ENCODE measurements at places on chromosomes 6 and 20.

- DNase-seq: no peak
Observed at GRCh38 chr20:37282556-37282955, 6.9 kb upstream of the MANBAL start.

DNA sequence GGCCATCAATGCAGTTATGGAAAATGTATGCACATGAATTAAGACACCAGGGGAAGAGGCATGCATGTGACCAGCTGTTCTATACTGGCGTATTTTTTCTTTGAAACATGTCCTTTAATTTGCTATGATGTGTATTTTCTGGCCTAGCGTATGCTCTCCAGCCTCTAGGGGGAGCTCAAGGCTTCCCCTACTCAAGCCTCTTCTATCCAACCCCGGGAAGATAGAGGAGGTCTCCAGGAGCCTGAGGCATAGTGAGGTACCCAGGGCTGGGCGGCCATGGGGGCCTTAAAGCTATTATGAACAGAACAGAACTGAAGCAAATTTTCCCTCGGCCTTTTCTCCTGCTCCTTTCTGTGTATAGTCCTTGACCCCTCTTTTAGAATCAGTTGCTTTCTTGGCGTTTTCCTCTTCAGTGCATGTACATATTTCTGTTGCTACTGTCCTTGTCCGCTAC is 528.9 kb downstream of the MAFB start:
- DNase-seq: no peak

DNA sequence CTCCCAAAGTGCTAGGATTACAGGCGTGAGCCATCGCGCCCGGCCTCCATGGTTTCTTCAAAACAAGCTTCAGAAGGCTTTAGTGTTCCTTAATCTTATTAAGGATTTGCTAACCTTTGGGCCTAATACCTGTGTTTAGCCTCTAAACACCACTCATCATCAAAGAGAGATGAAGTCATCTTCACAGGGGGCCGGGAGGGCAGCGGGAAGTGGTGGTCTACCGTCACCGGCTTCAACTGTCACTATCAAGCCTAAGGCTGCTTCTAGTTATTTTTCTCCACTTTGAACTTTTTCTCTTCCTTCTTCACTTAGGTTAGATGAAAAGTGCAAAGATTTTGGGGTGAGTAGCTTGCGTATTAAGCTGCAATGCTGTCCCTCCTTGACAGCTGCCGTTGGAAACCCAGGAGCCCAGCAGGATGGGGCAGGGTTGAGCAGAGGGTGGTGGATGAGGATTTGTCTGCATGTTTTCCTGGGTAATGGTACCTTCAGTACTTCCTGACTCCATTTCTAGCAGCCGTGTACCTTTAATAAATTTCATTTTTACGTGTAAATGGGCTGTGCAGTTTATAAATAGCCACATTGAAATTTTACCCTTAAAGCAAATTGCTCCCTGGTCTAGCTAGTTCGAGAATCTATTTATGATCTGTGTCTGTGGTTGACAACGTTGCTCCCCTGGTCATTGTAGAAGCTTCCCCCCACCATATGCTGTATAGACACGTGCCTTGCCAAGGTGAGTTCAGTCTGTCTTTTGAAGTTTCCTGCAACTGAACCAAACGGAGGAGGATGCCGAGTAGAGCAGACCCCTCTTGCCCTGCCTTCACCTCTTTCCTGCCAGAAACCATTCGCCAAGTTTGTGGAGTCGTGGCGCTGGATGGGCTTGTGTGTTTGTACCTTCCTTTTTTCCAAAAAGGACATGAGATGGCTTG is 64.8 kb downstream of the SYNJ2 start:
- DNase-seq: no peak

DNA sequence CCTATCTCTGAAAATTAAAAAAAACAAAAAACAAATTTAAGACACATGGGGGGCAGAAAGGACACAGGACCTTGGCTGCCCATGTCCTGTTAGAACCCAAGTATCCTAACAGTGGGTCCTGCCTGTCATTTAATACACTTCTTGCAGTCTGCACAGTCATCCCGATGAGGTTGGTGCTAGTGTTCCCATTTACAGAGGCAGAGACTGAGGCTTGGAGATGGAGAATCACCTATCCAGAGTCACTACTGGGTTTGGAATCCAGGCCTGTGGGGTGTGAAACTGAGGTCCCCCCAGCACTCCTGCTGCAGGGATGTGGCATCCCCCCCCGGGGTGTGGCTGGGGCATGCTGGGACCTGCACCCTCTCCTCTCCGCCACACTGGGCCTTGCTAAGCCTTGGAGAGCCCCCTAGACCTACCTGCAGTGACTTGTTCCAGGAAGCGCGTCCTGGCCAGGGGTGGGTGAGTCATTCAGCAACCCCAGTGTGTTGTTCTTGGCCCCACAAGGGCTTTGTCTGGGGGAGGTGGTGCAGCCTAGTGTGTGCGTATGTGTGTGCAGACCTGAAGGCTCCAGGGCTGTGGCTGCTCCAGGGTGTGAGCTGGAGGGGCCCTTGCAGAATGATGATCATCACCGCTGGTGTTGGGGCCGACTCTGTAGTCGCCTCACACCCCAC is 49.7 kb downstream of the BCAS4 start:
- DNase-seq: no peak

GRCh38 chr6:33466075-33466735 is 11.8 kb downstream of the ZBTB9 start:
- no peak for DNase-seq

DNA sequence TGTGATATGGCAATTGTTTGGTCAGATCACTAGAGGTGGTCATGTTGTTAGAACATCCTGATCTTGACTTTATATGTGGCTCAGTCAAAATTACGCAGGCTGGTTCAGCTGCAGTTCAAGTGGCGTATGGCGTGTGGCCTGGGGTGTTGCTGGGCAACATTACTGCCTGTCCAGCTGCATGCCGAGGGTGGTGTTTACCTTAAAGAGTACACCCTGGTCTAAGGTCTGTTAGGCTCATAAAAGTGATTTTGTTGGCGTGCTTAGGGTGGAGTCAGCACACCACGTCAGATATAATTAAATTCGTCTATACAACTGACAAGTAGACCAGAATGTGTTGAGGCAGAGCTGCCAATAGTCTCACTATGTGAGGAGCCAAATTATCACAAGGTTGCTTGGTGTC is 55.6 kb upstream of the NEDD9 start:
- no peak for DNase-seq

DNA sequence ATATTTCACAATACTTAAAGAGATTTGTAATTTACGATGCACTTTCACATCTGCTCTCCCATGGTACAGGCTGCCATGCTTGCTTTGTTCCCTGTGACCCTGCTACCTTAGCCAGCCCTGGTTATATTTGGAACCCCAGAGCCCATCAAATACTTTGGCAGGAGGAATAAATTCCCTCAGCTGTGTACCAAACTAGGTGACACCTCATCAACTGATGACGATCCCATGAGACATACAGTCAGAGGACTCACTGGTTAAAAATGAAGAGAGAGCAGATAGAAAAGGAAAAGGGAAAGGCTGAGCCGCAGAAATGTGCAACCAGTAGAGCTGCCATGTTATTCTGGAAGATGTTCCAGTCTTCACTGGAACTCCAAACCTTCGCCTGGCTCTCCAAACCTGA is 120.0 kb downstream of the SIM1 start:
- DNase-seq: no peak

- DNase-seq: no peak
Observed at GRCh38 chr6:150881911-150882481, 16.5 kb downstream of the MTHFD1L start.

DNA sequence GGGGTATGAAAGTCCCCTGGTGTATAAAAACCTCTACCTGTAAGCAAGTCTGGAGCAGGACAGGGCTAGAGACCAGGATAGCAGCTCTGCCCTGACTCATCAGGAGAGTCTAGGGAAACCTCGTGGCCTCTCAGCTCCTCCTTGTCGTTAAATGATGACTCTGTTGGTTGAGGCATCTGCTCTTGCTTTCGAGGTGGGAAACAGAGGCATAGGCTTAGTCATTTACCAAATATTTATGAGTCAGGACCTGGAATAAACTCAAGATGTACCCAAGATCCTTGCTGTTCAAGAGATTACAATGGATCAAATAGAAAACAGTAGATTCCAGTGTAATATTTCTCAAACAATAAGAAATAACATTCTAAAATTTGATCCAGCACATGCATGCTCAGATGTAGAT is 5.5 kb downstream of the MANBAL start:
- no peak for DNase-seq

DNA sequence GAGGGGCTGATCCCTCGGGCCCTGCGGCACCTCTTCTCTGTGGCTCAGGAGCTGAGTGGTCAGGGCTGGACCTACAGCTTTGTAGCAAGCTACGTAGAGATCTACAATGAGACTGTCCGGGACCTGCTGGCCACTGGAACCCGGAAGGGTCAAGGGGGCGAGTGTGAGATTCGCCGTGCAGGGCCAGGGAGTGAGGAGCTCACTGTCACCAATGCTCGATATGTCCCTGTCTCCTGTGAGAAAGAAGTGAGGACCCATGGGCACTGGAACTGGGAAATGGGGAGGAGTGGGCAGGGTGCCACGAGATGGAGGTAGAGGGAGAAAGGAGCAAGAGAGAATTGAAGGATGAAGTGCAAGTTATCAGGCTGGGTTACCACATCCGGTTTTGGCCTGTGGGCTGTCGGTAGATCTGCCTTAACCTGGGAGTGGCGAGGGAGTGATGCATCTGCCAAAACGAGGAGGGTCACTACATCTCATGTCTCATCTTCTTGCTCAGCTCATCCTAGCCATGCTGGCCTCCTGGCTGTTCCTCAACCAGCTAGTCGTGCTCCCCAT is 5.4 kb upstream of the PHF1 start:
- no peak for DNase-seq

- DNase-seq: no peak
Observed at GRCh38 chr6:10140136-10140535, 274.7 kb downstream of the TFAP2A start.
